ENCODE measurements at places on chromosomes 2 and 18.

DNA sequence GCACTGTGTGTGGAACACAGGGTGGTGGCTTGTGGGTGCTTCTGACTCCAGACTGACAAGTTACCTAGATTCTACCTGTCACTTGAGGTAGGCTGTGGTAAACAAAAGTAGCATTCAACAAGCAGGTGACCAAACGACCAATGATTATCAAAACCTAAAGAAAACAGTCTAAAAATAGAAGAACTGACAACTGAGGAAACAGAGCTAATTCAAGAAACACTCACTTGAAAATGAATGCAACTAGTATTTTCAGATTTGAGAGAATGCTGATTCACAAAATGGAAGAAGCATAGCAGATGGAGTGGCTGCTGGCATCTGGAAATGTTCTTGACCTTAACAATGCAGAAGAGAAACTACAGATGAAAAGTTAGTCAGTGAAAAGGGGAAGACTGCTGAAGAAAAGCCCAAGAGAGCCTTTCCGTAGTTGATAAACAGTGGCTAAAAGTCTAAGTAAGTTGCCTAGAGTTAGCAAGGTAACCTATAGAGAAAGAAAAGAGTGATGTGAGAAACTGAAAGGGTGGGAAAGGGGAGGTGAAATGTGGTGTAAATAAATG is 170.4 kb downstream of the NCK2 start:
- no peak for DNase-seq

- no peak for DNase-seq
These were observed 211.8 kb downstream of the EPHA4 start for GRCh38 chr2:221360312-221360711.

DNA sequence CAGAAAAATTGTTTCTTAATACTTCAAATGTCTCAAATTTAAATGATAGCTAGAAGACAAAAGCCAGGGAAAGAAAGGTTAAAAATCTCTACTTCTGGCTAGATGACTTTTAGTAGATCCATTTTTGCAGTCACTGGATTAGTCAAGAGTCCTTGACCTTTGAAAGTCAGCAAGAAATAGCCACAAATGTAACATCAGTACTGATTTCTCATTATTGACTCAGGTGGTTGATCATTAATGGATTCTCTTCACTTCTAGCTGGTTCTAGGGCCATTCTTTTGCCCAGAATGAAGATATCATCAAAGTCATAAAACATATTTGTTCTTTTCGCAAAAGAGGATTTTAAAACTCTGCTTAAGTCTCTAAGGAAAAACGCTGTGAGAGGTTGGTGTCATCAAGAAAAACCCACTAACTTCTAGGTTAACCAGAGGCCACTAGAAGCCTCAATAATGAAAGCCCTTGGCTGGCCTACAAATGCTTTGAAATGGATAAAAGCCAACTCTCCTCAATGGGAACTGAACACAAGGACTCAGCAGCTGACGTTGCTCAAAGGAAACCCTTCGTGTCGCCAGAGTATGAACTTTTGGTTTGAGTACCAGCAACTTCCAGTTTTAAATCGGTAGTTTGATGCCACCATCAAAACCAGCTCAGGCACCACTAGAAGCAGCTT is 66.3 kb downstream of the IRS1 start:
- DNase-seq: no peak

DNA sequence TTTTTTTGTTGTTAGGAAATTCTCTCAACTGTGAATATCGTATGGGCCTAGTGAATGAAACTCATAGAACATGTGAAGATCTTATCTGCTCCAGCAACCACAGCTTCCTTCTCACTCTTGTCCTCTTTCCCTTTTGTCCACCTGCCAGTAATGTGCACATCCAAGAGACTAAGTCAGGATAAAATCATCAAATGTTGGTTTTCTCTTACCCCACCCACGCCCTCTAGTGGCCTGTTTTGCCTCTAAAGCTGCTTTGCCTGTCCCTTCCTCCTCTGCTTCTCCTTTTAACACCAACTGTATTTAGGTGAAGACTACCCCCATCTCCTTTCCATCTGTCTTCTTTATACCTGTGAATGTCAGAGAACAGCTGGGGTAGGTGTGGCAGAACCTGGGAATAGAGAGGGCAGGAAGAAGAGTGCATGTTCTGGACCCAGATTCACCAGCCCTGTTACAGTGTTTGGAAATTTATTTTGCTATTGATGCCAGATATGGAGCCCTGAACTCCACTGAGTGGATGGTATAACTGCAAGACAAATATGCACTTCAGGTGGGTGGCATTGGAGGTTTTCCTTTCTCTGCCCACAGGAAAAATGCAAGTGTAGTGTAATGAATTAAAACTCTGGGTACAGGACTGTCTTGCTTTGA is 8.4 kb upstream of the MGAT5 start:
- DNase-seq: no peak

DNA sequence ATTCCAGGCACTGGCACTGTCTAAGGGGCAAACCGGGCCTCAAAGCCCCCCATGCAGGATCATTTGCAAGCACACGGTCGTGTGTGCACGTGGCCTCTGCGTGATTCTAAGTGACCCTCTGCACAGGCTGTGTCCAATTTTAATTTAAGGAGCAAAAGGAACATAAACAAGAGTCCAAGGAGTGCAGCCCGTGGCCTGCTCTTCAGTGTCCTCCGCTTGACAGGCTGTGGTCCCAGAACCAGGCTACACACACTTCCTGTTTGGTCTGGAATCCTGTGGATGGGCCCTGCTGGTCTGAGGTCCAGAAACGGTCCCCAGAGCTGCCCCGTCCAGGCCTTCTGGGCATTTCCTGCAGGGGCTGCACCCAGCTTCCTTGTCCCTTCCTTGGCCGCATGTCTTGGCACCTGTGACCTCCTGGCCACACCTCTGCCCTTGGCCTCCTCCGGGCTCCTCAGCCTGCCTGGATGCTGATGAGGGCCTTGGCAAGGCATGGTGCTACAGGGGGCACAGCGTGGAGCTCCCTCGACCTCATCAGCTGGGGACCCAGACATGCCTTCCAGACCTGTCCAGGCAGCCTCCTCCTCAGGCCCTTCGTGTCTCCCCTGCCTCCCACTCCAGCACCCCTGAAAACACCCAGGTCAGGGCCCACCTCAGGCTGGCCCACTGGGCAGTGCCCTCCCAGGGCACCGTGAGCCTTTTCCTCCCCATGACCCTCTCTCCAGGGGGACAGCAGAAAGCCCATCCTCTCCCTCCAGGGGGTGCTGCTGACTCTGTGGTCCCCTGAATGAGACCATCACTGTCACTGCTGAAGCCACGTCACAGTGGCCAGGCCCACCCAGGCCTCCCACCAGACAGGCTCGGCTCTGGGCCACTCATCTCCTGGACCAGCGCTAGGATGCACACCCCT is 136.4 kb upstream of the GPC1 start:
- no peak for DNase-seq

DNA sequence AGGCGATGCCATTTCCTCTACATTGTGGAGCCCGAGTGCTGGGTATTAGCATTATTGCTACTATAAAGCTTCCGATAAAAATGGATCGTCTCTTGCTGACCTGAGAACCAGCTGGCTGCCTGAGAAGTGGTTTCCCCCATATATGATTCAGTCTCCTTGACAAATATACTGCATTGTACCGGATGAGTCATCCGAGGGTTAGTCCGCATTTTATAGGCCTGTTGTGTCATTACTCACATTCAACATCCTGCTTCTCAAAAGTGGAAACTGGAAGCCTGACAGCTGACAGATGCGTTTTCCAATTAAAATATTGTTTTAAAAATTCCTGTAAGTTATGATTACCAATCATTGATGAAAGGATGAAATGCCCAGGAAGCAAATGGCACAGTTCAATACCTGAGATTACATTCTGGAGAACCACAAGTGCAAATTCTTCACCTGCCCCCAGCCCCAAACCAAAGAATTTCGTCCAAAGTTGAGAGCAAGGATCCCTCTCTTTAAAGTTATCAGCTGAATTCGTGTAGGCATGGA is 65.7 kb downstream of the SPRED2 start:
- DNase-seq: no peak

GRCh38 chr2:29222381-29223179 is 107.4 kb downstream of the CLIP4 start:
- DNase-seq: no peak
